ENCODE measurements at places on chromosomes 7 and 10.

DNA sequence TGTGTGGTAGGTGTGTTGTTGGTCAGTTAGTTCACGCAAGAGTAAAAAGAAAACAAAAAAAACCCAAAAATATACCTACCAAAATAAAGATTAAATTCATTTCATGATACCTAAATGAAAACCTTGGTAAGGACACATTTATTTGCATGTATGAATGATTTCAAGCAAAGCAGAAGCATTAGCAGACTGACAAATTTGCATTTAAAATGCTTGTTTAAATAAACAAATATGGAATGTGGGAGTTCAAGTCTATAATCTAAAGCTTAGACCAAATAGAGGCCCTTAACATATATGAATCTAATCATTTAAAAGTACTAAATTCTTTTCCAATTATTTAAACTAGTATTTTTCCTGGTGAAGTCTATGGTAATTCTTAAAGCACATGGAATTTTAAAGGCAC is 35.8 kb downstream of the GNAT3 start:
- DNase-seq, result no peak

DNA sequence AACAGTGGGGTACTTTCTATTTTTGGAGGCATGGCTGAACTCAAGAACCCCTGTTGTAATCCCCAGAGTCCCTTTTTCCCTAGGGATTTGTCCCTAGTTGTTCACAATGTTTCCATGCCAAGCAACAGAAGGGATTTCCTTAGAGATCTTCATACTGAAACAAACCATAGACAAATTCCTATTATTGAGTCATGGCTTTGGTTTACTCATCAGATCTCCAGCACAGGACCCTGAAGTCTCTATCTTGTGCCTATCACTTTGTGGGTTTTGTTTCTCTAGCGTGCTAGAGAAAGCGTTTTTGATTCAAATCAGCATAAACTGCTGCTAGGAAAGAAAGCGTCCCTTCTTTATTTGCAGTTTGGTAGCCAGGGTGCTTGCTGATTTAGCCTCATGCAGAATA is 165.0 kb downstream of the BAMBI start:
- DNase-seq, result no peak

- no peak for DNase-seq
Measured at GRCh38 chr10:48468866-48469511, 135.9 kb downstream of the ARHGAP22 start.

DNA sequence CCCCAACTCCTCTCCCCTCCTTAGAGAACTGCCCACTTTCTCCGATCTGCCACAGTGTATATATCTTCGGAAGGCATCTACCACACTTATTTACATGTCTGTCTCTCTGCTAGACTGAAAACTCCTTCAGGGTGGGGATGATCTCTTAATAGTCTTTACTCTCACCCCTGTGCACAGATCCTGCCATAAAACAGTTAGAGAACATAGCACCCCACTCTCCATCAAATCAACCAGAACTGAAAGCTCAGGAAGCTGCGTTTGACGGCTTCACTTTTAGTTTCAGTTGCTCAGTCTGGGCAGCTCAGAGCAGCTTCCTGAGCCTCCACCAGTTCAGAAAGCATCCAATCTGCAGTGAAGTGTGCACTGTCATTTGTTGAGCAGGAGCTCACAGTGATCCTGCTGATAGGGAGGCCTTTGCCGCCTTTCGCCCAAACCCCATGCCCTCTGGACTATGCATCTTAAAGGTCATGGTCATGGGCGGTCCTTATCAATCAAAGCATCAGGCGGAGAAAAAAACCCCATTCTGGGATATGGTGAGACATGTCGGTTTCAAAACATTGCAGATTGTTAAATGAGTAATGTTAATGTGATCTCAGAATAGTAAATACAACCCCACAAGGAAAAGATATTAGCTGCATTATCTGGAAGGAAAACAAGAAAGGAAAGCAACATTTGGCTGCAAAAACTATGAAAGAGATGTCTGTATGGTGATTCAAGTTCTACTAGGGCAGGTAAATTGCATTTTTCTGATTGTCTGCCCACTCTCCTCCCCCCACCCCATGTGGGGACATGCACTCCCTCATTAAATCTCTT is 167.1 kb upstream of the ADO start:
- DNase-seq, result peak; percentile 66

DNA sequence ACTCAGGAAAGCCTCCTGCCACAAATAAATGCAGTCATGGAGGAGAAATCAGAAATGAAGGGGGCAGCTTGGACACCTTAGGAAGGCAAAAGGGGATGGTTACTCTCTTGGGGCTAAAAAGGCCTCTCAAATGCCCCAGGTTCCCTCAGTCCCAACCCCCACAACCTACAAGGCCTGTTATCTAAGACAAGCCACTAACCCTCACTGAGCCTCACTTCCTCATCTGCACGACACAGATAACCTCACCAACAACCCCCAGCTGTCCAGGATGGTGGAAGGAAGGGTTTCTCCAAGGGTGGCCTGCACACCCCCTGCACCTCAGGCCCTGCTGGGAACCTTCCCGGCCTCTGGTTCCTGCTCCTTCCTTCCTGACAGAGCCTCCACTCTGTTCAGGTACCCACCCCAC is 29.2 kb downstream of the SORBS1 start:
- DNase-seq, result no peak

GRCh38 chr10:66958466-66958865 is 32.6 kb downstream of the LRRTM3 start:
- no peak for DNase-seq

DNA sequence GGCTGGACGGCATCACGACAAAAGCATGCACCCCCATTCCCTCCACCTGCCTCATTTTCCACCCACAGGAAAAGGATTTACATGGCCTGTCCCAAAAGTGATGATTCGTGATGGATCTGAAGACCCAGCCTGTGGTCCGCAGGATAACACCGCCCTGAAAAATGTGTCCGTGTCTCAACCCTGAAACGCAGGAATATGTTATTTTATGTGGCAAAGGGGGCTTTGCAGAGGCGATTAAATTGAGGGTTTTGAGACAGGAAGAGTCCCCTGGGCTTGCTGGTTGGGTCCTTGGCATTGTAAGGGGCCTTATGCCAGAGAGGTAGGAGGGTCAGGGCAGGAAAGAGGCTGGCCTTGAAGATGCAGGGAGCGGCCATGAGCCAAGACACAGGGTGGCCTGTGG is 80.2 kb upstream of the PPP2R2D start:
- no peak for DNase-seq

DNA sequence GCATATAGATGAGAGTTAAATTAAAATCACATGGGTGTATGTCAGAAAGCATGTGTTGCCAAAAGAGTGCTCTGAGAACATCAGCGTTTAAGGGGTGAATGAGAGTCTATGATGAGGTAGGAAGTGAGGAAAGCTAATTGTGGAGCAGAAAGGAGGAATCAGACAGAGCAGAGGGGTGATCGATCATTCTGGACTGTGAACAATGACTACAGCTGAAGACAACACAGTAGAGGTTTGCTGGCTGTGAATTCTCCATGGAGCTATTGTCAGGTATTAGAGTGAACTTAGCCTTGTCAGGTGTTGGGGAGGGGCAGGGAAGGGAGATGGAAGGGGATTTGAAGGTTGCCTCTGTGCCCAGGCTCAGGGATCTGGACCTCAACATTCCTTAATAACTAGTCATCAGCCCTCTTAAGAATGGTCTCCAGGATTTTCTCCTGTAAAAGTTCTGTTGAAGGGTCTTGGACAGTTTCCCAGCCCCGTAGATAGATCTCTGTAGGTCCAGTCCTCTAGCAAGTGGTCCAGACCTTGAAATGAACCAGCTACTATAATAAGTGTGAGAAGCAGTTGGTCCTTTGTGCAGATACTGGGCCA is 57.1 kb downstream of the KIF5B start:
- no peak for DNase-seq

GRCh38 chr7:140673774-140674155 is 1.0 kb downstream of the ADCK2 start:
- no peak for DNase-seq

DNA sequence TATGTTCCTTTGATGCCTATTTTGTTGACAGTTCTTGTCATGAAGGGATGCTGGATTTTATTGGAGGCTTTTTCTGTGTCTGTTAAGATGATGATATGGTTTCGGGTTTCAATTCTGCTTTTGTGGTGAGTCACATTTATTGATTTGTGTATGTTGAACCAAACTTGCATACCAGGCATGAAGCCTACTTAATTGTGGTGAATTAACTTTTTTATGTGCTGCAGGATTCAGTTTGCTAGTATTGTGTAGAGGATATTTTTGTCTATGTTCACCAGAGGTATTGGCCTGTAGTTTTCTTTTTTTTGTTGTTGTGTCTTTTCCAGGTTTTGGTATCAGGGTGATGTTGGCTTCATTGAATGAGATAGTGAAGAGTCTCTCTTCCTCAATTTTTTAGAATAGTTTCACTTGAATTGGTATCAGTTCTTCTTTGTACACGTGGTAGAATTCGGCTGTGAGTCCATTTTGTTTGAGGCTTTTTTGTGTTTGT is 345.9 kb downstream of the KIF20B start:
- no peak for DNase-seq

DNA sequence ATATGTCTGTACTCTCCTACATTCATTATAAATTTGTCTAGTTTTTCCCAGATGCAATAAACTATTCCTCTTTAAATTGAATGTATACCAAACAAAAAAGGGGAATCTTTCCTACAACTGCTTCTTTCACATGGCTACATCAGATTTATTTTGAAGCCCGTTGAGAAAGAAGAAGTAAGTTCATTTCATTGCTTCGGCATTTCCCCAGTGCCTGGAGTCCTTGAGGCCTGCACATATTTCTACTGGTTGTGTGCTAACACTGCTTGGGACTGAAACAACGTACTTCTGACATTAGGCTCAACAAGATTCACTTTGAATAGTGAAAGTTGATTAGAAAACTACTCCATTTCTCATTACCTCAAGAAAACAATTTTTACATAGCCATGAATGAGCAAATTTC is 201.7 kb downstream of the PHF14 start:
- DNase-seq, result no peak

- DNase-seq, result no peak
Measured at GRCh38 chr7:157017603-157018327, 7.3 kb upstream of the MNX1 start.

DNA sequence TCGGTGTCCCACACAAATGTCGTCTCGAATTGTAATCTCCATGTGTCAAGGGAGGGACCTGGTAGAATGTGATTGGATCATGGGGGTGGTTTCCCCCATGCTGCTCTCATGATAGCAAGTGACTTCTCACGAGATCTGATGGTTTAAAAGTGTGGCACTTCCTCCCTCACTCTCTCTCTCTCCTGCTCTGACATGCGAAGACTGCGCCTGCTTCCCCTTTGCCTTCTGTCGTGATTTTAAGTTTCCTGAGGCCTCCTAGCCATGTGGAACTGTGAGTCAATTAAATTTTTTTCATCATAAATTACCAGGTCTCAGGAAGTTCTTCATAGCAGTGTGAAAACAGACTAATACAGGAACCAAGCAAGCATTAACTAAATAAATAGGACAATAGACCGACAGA is 229.1 kb downstream of the GFRA1 start:
- no peak for DNase-seq

- no peak for DNase-seq
Measured at GRCh38 chr10:78645975-78646374, 422.8 kb upstream of the ZMIZ1 start.

DNA sequence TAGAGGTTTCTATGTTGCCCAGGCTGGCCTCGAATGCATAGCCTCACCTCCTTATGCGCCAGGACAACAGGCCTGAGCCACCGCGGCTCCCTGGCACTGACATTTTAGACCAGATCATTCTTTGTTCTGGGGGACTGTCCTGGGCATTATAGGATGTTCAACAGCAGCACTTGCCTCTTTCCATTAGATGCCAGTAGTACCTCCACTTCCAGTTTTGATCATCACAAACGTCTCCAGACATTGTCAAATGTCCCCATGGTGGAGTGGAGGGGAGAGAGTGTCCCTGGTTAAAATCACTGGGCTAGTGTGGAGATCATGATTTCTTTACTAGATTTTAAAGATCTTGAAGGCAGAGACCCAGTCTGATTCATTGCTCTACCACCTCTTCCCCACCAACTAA is 125.2 kb upstream of the MKLN1 start:
- no peak for DNase-seq

DNA sequence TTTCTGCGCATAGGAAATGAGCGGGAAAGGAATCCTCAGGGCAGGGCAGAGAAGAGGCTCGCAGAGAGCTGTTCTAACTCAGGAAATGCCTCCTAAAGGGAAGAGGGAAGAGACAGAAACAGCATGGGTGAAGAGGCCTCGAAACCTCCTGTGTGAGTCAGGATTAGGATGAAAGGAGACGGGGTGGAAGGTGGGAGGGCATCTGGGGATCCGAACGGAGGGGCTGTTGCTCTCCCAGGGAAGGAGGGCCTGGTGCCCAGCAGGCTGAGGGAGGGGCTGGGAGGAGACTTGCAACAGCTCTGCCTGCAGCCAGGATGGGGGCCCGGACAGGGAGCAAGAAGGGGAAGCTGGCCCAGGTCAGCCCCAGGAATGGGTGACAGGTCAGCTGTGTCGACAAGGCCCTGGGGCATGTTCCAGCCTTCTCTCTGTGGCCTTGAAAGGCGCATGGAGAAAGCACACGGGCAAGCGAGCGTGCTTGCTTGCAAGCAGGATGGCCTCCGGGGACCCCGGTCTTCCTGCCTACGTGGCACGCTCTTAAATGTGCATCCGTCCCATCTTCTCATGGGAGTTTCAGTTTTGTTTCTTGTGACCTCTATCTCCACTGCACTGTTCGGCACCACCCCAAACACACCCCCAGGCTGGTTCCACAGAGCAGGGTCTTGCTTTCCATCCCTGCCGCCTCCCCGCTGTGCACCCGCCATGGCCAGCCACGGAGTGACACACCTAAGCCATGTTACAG is 63.5 kb downstream of the HIPK2 start:
- DNase-seq, result no peak

- DNase-seq, result no peak
Measured at GRCh38 chr10:4260483-4261124, 475.6 kb upstream of the KLF6 start.

DNA sequence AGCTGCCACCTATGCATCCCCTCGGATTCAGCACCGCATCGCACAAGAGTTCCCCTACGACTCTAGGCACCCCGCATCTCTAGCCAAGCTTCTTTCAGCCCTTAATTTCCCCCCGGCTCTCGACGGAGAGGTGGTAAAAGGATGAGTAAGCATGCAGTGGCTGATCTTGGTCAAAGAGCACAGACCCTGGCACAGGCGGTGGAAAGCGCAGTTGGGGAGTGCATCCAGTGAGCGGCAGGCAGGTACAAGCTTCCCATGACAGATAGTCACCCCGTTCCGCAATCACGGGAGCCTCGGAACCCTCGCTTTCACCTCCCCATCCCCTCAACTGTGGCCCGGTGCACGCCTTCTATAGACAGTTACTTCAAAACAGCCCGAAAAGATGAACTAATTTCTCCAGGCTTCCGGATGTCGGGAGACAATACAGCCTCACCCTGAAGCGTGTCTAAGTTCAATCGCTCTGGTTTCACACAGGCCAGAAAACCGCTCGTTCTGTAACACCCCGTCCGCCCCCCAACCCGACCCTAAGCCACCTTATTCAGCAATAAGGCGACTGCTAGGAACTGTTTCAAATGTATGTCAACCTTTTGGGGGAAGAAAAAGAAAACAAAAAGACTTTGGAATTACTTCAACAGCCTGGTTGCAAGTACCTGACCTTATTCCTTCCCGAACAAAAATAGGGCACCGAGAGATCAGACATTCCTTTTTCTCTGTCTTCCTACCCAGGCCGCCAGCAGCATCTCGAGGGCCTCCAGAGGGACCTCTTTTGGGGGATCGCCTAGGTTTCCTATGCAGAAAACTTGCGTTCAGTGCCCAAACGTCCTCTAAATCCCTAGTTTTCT is 1.4 kb downstream of the RHEB start:
- DNase-seq, result peak; percentile 66
